Psoas muscle (tissue), 8 donors: ENCODE measurements at places on chromosomes 2 and 18. TPM values are rescaled to one million over a fixed set of nuclear protein-coding genes. Genes with fewer than 3 reads are reported as not detected.

DNA sequence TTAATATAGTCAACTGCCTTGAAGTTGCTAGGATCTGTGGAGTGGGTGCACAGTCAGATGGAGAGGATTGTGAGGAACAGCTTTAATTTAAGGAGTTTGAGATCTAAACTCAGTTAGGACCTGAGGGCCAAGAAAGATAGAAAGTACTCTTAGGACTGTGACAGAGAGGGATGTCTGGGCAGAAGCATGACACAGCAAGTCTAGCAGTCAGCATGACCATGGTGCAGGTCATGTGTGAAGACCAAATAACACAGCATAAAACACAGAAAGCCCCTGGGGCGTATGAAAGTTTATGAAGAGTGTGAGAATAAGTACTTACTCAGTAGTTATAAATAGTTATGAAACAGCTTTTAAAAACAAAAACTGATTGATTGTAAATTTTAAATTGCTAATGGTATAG is 107.2 kb downstream of the GALNT1 start:
- DNase-seq, result no peak

The STEAP3 gene
- total RNA-seq, result 47.4 TPM

The SIX3 gene
- 0.20 TPM for total RNA-seq

The CFAP65 gene
- not detected for total RNA-seq

GRCh38 chr18:62912885-62913284 is 197.5 kb downstream of the PHLPP1 start:
- DNase-seq, result no peak

DNA sequence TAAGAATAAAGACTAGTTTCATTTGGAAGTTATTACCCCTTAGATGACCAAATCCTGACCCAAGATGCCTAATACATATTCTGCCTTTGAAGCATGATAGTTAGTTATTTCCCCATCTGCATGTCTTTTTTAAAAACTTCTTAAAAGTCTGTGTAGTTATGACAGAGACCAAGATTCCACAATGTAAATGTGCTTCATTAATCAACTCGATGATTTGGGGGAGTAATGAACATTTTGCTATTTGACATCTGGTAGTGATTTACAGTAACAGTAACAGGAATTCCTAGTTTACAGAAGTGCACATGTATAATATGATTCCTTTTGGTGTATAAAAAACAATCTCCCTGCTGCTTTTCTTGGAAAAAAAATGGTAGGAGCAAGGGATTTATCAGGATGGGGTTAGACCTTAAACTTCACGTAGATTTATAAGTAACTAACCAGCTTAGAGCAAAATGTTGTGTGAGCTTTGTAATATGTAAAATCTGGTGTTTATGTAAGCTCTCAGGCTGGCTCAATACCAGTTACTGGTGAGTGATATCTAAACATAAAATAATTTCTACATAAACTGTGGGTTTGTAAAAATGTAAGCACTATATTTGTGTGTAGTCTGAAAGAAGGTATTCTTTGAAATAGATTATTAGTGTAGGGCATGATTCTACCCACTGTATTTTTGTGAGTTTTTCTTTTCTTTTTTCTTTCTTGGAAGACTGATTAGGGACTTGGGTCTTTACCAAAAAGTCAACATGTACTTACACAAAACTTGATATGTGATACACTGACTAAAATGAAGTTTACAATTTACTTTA is 641.6 kb downstream of the EPHA4 start:
- DNase-seq, result no peak

DNA sequence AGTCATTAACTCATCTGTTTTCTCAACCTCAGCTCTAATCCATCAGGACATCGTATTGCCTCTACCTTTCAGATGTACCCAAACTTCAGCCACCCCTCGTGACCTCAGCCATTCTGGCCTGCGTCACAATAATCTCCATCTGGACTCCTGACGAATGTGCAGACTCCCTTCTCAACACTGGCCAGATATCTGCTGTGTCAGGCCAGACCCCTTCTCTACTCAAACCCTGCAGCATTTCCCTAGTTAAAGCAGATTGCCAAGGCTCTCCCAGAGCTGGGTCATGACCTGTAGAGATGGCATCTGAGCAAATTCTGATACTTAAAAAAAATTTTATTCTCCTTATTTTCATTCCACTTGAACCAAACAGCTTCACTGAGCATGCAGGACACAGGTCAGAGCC is 69.5 kb upstream of the TMEM18 start:
- DNase-seq, result no peak

DNA sequence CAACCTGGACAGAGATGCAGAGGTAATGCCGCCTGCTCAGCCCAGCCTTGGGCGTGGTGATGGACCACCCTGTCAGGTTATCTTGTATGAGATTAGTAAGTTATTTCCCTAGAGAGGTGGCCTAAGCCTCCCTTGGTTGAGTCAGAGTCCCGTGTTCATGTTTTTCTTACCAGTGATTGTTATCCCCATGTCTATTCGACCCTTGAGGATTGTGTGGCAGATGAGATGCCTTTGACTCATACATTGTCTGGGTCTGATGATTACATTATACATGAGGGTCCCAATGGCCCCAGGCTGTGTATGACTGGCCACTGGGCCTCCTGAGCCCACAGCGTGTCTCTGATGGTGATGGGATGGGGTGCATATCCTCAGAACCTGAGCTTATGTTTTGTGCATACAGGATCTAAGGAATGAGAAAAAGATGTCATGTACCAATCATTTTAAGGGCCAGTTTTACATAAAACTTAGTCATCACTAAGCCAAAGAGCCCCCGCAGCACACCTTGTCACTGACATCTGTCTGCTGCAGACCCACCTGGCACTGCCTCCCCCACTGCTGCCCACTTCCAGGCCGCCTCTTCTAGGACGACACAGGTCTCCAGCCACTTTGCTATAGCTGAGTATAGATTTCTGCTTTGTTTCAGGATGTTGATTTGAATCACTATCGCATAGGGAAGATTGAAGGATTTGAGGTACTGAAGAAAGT is 7.7 kb downstream of the PPP1R7 start:
- no peak for DNase-seq

The LIMS2 gene
- 9.3 TPM for total RNA-seq

The CPLX4 gene
- not detected for total RNA-seq

DNA sequence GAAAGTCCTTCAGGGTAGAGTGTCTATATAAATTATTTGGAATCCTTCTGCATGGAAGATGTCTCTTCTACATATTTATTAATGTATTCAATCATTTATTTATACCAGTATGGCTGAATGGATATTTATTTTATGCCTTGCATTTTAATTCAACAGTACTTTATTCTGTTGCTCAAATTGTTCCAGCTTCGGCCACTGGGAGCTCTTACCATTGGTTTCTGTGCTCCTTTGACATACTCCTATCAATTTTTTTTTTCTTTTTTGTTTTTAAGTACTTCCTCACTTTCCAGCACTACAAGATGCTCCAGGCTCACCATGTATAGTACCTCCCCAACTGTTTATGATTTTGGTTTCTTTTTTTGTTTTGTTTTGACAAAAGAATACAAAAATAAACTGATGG is 39.4 kb upstream of the WIPF1 start:
- no peak for DNase-seq

DNA sequence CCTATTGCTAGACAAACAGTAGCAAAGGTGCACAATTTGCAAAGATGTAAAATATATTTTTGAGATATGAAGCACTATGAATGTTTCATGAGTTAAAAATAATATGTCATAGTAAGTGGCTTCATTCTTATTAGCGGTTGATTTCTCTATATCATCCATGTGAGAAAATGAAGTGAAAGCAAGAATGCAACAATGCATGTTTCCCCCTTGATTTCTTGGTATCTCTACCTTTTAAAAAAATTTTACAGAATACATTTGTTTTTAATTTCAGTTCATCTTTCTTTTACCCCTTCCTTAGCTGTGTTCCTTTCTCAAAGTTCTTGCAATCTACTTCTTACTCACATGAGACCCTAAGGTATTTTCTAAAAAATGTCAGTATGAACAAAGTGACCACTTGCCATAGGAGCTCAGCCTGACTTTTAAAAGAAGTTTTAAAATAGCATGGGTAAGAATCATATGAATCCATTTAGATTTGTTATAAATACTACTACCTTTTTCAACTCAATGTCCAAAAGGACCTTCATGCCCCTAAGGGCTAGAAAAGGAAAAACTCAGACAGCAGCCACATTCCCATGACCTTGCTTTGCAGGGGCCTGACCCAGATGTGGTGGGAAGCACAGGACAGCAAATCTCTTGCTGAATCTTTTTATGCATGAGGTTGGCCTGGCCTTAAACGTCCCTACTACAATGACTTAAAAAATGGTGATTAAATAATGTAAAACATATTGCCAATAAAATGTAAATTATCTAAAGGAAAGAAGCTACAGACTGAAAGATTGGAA is 14.8 kb upstream of the SLC38A11 start:
- no peak for DNase-seq

The SLC38A11 gene
- total RNA-seq, result 0.07 TPM

GRCh38 chr2:28565720-28566295 is 69.9 kb downstream of the PLB1 start:
- no peak for DNase-seq

The DTNA gene
- 96.9 TPM for total RNA-seq

- no peak for DNase-seq
Measured at GRCh38 chr2:28435814-28436351, 43.2 kb downstream of the FOSL2 start.

GRCh38 chr2:30178618-30179434 is 32.0 kb downstream of the YPEL5 start:
- DNase-seq, result peak; percentile 68

DNA sequence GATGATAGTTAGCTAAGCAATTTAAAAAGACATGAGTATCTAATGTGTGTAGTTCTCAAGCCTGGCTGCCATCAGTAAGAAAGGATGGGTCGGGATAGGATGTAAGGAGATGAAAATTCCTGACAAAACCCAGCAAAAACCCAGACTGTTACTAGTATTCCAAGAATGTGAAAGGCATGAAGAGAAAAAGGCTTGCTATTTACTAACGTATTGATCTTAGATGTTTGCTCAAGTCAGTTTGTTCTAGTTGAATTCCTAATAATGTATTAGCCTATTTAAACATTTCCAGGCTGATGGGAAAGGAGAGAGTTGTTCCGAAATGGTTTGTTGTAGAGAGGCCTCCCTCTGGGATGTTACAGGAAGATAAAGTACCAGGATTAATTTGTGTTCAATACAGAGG is 88.2 kb downstream of the ZNF532 start:
- DNase-seq, result no peak
